ENCODE measurements at places on chromosomes 6 and 20. TPM values are rescaled to one million over a fixed set of nuclear protein-coding genes. Genes with fewer than 3 reads are reported as not detected.
A peak's percentile ranks its signal among the peaks of the same experiment; 100 is the strongest.

DNA sequence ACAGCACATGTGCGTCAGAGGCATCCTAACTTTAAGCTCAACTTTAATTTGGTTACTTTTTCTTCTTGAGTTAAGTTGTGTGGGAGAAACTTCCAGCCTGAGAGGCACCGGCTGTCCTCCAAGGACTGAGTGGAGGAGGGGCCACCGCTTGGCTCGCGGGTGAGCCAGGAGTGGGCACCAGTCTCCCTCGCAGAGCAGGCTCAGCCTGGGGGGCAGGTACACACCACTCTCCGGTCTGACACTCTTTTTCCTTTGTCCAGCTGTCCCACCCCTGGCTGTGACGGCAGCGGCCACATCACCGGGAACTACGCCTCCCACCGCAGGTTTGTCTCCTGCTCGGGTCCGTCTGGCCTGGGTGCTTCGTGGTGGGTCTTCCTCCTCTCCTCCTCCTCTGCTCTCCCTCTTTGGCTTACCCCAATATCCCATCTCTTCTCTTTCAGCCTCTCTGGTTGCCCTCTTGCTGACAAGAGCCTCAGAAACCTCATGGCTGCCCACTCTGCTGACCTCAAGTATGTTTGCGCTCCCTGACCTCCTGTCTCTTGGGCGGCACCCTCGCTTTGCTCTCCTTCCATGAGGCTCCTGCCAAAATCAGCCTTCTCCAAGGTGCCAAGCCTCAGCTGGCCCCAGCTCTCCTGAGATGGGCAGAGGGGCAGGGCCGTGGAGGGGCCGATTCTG, 32.6 kb upstream of the PCMTD2 start:
- no peak for DNase-seq

DNA sequence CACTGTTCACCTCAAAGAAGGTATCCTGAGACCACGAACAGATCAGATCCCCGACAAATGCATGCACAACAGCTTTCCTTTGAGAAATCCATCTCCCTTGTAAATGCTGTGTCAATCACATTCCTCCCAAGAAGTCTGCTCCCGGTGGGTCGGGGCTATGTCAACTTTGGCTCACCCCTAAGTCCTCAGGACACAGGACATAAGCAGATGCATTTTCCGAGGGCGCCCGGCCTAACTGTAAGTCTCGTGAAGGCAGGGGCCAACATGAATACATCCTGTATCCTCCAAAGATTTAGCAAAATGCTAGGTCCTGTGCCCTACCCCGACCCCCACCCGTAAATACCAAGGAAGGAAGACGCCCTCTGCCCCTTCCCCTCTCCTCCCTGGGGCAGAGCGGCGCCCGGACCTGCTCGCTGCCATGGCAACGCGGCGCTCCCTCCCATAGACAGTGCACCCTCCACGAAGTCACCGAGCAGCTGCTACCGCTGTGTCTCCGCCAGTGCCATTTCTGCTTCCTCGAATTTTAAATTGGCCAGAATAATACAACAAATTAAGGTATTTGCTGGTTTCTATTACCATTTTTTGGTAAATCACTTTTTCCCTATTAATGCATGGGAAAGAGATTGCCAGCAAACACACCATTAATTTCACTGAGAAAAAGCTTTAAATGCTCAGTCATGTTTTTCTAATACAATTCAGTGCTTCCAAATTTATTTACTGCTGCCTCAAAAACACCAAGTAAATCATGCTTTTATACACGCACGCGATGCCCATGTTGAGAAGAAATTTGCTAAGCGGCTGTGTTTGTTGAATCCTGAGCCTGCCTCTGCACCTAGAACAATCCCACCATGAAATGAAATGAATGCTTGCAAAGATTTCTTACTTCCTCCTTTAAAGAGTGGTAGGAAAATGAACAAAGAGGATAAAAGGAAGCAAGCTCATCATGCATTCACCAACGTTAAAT, 100.6 kb downstream of the PCSK2 start:
- peak; percentile 91 for DNase-seq

The ULBP2 gene
- total RNA-seq = 0.55 TPM

The CALHM4 gene
- 0.22 TPM for total RNA-seq

The THBD gene
- total RNA-seq = 14.8 TPM

DNA sequence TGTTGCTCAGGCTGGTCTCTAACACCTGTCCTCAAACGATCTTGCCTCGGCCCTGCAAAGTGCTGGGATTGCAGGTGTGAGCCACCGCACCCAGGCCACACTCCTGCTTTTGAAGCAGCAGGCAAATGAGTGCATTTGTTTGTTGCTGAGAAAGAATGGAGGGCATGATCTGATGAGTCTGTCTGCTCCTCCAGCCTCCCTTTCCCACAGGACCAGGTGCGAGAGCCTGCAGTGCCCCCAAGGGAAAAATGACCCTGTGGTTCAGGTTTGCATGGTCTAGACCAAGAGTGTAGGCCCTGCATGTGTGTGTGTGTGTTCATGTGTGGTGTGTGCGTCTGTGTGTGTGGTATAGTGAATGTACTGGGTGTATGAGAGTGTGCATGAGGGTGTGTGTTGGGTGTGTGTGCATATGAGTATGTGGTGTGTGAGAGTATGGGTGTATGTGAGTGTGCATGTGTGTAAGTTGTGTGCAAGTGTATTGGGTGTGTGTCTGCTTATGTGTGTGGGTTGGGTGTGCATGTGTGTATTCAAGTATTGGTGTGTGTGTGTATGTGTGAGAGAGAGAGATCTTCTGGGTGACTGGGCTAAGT, 22.8 kb upstream of the FOXC1 start:
- DNase-seq = no peak

DNA sequence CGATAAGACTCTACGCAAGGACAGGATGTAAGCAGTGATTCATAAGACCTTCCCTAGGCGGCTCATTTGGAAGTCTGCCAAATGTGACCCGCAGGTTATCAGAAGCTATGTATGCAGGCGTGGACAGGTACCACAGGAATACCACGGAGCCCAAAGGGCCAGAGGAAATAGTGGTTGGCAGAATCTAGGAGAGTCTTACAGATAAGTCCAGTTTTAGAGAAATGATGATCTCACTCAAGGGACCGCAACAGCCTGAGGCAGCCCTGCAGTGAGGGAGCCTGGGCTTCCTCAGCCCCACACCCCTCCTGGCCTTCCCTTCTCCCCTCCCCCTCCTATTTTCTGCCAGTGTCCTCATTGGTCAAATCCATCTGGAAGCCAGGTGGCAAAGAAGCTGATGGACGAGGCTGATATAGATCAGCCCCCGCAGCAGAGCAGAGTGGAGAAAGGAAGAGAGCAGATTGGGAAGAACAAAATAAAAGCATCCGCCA, 110.6 kb downstream of the FNDC1 start:
- DNase-seq = no peak

DNA sequence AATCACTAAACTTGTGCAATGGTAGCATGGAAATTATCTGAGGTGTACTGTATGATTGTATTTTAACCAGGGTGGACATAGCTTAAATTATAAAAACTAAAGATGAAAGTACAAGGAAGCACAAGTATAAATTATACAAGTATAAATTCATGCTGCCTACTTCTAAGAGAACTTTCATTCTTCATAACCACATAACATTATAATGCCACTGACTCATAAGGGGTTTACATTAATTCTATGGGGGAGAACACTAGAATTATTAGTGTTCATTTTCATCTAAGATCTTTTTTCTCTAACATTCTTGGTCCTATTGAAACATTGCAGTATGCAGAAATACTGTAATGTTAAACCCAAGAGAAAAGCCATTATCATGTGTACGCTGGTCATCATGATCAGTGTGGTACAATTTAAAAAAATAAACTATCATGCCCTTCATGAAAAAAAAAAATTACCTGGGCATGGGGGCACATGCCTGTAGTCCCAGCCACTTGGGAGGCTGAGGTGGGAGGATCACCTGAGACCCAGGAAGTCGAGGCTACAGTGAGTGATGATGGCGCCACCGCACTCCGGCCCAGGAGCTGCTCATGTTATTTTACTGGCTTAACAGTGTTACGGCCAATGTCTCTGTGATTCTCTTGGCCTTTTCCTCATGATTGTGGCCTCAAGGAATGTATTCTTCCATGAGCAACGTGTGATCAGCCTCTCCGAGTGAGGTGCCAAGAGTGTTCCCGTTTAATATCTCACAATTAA, 25.9 kb upstream of the AHCY start:
- no peak for DNase-seq

DNA sequence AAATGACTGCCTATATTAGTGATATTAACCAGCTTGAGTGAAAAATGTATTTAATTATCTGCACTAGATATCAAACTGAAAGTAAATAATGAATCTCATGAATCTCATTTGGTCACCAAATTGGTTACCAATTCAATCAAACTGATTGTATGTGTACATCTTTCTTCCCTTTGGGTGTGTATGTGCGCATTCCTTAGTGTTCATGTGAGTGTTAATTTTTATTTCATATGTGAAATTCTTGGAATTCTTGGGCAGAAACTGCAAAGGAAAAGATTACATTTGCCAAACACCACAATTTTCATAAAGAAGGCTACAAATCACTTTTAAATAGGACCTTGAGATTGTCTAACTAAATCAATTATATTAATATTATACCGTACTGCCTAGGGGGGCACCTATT, 648.4 kb upstream of the MARCKS start:
- DNase-seq = peak; percentile 16

- DNase-seq = no peak
These were observed 39.5 kb downstream of the CITED2 start for GRCh38 chr6:139334806-139335446.

DNA sequence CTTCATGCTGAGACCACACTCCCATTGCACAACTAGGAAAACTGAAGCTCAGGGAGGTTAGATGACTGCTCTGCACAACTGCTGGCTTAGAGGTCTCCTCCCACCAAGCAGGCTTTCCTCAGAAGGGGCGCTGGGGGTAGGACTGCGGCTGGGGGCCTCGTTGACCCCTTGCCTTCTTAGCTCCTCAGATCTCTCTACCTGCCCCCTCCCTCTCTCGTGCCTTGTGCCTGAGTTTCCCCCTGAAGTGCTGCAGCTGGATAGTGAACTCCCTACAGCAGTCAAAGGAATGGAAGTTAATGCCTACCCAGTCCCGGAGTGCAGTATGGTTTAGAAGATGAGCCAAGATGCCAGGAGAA, 149.8 kb downstream of the GRM4 start:
- no peak for DNase-seq

GRCh38 chr6:34055223-34055933, 90.5 kb downstream of the GRM4 start:
- DNase-seq = no peak

The PLA2G7 gene
- 10.9 TPM for total RNA-seq

The MLIP gene
- total RNA-seq = 28.6 TPM

- no peak for DNase-seq
These were observed 180.7 kb downstream of the EPHA7 start for GRCh38 chr6:93238632-93239031.

DNA sequence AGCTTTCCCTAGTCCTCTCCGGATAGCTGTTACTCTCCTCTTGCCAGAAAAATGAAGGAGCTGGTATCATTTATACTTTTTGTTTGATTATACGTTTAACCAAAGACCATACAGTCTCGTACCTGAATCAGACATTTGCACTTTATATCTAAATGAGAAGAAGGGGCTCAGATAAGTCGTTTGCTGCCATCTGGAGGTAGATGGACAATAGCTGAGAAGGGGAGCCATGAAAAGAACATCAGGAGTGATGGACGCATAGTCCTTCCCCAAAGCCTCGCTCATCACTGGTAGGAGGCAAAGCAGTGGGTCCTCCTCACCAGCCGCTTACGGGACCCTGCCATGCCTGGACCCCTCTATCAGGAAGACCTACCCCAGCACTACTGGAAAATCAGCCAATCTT, 45.4 kb downstream of the RPF2 start:
- no peak for DNase-seq

GRCh38 chr6:83592770-83593394, 80.5 kb downstream of the PRSS35 start:
- DNase-seq = no peak

DNA sequence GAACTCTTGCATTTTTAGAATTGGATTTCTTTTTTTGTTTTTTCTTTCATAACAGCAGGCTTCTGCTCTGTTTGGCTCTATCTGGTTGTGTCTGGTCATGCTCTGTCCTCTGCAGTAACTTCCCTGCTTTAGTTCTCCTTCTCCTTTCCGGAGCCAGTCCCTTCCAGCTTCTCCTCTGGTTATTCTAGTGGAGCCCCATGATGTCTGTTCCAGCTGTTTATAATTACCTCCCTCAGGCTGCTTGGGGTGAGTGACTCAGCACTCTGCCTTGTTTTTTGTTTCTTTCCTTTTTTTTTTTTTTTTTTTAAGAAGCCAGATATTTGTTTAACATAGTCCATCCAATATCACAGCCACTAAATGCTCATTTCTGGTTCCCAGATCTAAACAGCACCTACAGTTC, 409.6 kb downstream of the MAFB start:
- DNase-seq = no peak

DNA sequence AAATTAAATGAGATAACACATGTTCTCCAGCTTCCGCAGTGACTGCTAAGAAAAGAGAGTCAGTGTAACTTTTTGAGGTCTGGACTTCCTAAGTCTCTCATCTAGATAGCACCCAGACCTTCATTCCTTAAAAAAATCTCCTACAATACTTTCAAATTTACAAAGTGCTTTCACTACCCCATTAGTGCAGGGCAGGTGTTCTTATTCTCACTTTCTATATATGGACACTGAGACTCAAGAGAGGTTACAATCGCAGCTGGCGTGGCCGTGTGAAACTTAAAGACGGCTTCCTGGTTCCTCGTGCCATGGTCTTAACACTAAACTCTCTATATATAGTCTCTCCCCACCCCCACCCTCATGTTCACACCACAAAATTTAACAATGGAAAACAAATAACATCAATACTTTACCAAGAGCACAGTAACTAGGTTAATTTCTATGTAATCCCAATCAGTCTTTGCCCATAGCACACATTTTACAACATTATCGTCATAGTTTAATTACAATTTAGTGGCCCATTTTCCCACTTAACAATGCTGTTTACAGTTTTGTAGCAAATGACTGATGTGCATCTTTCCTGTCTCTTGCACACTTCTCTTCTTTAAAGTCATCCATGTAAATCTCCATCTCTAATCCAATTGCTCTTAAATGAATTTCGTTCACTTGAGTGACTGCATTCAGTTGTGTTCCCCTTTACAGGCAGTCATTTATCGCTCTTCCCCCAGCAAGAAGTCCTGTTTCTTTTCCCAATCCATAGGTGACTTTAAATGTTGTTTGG, 78.8 kb upstream of the ARID1B start:
- DNase-seq = no peak

The BPIFB1 gene
- total RNA-seq = 0.28 TPM
